Fibroblast of skin of left biceps (primary cell): ENCODE measurements at places on chromosomes 6 and 20.

DNA sequence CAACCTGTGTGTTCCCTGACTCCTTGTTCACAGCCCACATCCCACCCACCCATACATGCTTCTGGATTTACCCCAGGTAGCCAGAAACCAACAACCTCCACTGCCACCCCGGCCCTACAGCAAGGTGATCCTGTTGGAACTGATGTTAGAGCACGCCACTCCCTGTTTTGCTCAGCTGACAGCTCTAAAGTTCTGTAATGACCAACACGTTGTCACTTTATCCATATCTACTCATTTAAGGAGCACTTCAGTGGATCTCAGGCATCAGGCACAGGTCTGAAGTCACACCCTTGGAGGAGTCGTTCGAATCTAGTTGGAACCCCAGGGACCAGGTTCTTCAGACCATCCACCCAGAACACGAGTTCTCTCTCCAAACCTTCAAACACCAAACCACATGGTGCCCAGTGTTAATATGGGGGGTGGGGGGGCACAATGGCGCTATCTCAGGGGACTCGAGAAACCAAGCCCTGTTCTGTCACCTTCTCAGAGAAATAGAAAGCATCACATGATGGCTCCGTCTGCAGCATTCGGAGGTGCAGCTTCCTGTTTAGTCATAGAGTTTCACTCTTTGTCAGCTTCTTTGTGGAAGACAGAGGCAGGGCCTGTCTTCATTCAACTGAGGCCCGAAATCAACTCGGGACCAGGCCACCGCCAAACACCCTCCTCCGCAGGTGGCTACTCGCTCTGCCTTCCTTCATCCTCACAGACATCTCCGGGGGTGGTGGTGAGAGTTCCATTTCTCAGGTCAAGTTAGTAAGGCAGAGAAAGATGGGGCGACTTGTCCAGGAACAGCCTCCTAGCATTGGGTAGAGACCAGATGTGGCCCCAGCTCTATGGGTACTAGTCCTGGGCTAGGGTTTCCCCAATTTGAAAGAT is 142.2 kb downstream of the NFATC2 start:
- no peak for DNase-seq

GRCh38 chr20:38112930-38113294 is 52.2 kb downstream of the TGM2 start:
- no peak for DNase-seq

- peak; percentile 32 for DNase-seq
Measured at GRCh38 chr20:12237772-12238171, 320.1 kb downstream of the BTBD3 start.

GRCh38 chr6:22021966-22022365 is 274.9 kb downstream of the PRL start:
- no peak for DNase-seq

GRCh38 chr20:49187330-49187850 is 744 bp downstream of the STAU1 start:
- no peak for DNase-seq

DNA sequence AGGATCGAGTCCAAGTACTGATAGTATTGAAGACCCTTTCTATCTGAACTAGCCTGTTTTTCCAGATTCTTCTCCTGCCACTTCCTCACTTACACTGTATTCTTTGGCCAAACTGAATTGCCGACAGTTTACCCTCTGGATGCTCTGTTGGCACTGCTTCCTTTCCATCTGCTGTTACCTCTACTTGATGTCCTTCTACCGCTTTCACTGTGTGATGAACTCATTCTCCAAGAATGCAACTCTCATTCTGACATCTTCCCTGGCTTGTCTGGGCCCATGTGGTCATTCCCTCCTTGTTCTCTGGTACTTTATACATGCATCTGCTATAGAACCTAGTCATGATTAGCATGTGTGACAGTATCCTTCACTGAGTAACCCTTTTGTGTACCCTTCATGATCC is 16.3 kb downstream of the RPRD1B start:
- DNase-seq, result peak; percentile 33

DNA sequence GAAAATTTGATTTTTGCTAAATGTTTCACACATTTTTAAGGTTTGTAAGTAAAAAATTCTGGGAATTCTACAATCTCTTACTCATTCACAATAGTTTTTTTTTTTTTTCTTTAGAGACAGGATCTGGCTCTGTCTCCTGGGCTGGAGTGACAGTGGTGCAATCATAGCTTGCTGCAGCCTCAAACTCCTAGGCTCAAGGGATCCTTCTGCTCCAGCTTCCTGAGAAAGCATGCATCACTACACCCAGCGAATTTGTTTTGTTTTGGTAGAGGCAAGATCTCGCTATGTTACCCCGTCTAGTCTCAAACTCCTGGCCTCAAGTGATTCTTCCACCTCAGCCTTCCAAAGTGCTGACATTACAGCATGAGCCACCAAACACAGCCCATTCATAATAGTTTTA is 232.8 kb downstream of the GJA1 start:
- DNase-seq, result no peak

GRCh38 chr6:31321820-31322219 is 35.2 kb downstream of the HLA-B start:
- DNase-seq, result no peak

DNA sequence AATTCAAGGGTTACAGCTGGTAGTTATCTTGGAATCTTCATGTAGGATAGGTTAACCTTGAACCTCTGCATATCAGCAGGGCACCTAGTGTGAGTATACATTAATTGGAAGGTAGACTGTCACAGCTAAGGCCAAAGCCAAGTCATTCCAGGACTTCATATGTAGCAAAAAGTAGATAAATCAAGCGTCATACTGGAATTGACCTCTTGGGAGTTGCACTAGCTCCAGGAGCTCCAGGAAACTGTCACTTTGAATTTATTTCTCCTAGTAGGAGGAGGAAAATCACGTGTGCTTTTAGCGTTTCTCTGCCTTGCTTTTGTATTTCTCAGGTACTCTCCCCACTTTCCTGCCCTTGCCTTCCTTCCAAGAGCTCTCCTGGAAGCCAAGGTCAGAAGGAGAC is 30.3 kb downstream of the RIPOR2 start:
- no peak for DNase-seq

GRCh38 chr6:134122775-134123174 is 70.4 kb upstream of the SLC2A12 start:
- DNase-seq, result no peak

- DNase-seq, result no peak
Measured at GRCh38 chr20:39878320-39878719, 810.7 kb downstream of the MAFB start.

GRCh38 chr6:2197177-2197671 is 48.2 kb downstream of the GMDS start:
- DNase-seq, result peak; percentile 36

GRCh38 chr20:57078116-57078515 is 188.3 kb downstream of the BMP7 start:
- no peak for DNase-seq

DNA sequence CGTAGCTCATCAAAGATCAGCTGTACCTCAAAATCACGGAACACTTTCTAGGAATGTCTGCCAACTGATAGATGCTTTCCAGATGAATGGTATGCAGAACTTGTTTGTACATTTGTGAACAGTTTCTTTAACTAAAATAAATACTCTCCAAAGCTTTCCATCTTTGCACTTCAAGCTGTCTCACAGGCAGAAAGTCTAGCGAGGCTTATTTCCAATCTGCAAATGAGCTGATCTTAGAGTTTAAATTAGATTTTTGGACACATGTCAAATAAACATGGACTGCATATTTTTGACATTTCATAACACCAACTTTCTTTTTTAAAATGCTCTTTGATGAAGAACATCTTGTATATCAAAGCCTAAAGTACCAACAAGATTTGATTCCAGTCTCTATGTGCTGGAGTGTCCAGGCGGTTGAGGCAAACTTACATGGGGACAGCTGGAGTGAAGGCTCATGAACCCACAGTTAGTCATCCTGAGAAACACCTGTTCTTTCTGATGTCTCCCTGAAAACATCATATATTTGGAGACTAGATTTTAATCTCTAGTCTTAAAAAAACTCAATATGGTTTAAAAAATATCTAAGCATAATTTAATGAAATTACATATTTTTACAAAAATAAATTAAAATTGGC is 268.6 kb upstream of the AGPAT4 start:
- DNase-seq, result no peak
